ENCODE measurements at places on chromosomes 13 and 19.
A peak's percentile ranks its signal among the peaks of the same experiment; 100 is the strongest.

DNA sequence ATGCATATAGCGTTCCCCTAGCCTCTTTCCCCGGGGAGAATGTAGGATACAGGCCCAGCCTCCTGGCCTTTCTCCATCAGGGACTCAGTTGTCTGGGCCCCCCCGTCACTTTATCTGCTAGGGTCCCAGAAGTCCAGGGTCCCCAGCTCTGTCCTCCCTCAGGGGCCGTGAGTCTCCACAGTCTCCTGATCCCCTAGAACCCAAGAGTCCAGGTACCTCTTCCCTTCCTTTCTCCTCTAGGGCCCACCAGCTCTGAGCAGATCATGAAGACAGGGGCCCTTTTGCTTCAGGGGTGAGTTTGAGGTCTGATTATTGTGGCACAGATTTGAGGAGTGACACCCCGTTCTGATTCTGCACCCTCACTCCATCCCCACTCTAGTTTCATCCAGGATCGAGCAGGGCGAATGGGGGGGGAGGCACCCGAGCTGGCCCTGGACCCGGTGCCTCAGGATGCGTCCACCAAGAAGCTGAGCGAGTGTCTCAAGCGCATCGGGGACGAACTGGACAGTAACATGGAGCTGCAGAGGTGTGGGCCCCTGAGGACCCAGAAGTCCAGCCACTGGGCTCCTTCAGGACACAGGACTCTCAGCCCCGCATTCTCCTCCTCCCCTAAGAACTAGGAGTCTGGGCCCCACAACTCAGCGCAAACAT lies 758 bp downstream of the BAX start:
- no peak for DNase-seq

- DNase-seq, result no peak
Measured at GRCh38 chr13:112142401-112142930, 75.5 kb downstream of the SOX1 start.

- DNase-seq, result no peak
Measured at GRCh38 chr13:29529754-29530153, 65.7 kb downstream of the SLC7A1 start.

- no peak for DNase-seq
Measured at GRCh38 chr13:51761643-51762350, 42.2 kb downstream of the DHRS12 start.

- DNase-seq, result peak; percentile 29
Measured at GRCh38 chr13:85497652-85498051, 301.6 kb downstream of the SLITRK6 start.

DNA sequence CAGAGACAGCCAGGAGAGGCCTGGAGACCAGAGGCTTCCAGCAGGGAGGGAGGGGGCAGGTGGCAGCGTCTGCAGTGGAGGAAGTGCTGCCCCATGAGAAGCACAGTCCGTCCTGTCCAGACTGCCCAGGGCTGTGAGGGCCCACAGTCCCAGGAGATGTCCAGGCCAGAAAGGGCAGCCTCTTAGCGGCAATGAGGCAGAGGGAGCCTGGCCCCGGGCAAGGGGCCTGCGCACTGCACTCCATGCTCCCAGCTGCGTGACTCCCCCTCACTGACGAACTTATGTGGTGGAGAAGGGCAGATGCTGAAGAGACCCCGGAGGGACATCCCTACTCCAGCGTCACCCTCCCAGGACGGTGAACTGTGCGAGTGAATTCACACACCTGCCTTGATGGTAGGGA lies 115.3 kb downstream of the SOX1 start:
- no peak for DNase-seq

GRCh38 chr13:36130552-36131221 lies 495 bp downstream of the DCLK1 start:
- DNase-seq, result no peak

DNA sequence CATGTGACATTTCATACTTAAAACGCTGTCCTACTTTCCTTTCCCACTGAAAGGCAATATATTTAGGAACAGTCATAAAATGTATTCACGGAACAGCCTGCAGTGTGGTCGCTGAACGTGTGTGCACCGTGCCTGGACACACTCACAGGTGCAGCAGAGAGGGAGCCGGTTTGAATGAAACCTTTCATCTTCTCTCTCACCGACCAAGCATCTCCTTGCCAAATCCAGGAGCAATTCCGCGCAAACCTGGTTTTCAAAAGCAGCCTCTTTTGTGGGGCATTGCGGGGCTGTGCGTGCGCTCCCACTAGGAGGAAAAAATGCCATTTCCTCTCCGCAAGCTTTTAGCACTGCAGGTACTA lies 1.0 kb downstream of the DCLK1 start:
- DNase-seq, result no peak

- DNase-seq, result no peak
Measured at GRCh38 chr13:67184247-67184646, 45.9 kb downstream of the PCDH9 start.

DNA sequence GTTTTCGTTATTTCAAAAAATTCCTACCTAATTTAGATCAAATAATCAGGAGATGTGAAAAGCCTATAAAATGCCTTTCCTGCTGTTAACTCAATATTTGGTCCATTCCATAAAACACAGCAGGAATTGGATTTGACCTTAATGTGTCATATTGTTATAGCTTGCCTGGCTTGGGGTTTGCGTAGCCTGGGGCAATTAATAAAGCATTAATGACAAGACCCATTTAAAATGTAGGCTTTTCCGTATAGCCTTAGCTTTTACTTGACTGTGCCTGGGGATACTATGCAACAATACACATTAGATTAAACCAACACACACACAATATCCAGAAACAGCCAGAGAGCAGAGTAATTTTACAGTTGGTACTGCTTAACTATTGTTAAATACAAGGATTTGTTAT lies 117.2 kb upstream of the MAB21L1 start:
- DNase-seq, result no peak

- DNase-seq, result peak; percentile 32
Measured at GRCh38 chr19:40974633-40975037, 16.4 kb upstream of the CYP2B6 start.

GRCh38 chr13:90032313-90032712 lies 1315.2 kb upstream of the MIR17HG start:
- no peak for DNase-seq

DNA sequence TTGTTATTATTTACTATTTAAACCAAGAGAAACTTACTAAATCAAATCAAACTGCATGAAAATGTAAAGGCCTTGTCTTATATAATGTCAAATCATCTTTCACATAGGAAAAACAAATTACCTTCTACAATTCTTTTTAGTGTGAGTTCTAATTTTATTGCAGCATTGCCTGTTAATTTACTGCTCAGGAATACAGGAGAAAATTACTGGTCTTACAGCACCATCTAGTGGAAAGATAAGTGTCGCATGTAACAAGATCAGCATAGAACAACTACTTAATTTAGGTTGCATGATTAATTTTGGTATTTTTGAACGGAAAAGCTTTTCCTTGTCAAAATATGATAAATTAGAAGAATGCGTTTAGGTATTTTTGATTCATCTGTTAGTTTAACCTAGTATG lies 502.7 kb downstream of the UQCRFS1 start:
- peak; percentile 41 for DNase-seq

- no peak for DNase-seq
Measured at GRCh38 chr13:113443991-113444390, 9.3 kb downstream of the ADPRHL1 start.

DNA sequence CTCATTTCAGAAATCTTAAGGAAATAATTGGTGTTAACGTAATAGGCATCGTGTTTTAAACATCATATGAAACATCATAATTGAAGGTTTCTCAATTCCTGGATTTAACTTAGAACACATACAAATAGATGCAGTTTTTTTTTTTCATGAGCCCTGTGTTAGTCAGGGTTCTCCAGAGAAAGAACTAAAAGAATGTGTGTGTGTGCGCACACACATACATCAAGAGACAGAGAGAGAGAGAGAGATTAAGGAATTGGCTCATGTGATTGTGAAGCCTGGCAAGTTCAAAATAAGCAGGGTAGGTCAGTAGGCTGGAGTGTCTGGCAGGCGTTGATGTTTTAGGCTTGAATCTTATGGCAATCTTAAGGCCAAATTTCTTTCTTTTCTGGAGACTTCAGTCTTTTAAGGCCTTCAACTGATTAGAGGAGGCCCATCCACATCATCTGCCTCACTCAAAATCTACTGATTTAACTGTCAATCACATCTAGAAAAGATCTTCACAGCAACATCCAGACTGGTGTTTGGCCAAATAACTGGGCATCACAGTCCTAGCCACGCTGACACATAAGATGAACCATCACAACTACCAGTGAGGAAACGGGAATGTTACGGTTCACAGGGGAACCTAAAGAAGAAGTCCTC lies 25.2 kb downstream of the SPATA13 start:
- no peak for DNase-seq

GRCh38 chr13:111082240-111082639 lies 32.9 kb upstream of the ARHGEF7 start:
- no peak for DNase-seq

DNA sequence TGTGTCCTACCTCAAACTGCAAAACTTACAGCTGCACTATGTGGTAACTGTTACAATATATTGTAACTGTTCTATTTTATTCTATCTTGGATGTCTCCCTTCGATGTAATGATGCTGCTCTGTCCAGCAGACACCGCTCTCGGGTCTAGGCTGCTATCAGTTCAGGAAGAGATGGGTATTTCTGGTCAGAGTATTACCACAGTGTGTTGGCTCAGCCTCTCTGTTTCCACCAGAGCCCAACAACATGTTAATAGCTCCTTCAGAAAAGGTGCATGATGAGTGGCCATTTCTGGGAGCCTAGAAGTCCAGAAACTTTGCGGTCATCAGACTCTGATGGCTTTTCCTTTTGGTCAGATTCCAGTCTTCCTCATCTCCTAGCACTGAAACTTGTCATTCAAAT lies 35.9 kb upstream of the IGFL1 start:
- DNase-seq, result no peak

- no peak for DNase-seq
Measured at GRCh38 chr13:61880578-61881283, 465.1 kb upstream of the PCDH20 start.

GRCh38 chr13:114263578-114263977 lies 17.8 kb upstream of the UPF3A start:
- no peak for DNase-seq

- no peak for DNase-seq
Measured at GRCh38 chr19:35756377-35757230, at the start of gene HSPB6. TSS of gene HSPB6 (minus strand) at chr19:35757029. CDS start at chr19:35757008, 21 bp downstream.

GRCh38 chr13:75544681-75545330 lies 4.8 kb upstream of the UCHL3 start:
- no peak for DNase-seq

DNA sequence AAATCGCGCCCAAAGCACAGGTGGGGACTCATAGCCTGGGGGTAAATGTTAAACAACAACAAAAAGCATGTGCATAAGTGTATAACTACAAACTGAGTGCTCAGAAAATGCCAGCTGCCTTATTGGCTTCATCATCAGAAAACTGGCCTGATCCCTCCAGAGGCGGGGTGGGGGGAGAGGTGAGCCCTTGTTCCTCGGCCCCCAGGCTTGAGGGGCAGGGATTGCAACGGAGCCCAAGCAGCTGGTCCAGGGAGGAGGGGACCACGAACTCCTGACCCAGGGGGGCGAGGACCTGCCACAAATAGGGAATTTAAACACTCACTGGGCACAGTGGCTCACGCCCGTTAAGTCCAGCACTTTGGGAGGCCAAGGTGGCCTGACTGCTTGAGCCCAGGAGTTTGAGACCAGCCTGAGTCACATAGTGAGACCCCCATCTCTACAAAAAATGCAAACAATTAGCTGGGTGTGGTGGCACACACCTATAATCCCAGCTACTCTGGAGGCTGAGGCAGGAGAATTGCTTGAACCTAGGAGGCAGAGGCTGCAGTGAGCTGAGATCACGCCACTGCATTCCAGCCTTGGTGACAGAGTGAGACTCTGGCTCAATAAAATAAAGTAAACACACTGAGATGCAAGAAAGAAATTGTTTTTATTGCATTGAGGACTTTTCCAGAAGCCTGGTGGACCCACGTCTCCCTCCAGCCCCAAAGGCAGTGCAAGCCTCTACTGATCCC lies 8.7 kb downstream of the SIRT6 start:
- DNase-seq, result no peak

DNA sequence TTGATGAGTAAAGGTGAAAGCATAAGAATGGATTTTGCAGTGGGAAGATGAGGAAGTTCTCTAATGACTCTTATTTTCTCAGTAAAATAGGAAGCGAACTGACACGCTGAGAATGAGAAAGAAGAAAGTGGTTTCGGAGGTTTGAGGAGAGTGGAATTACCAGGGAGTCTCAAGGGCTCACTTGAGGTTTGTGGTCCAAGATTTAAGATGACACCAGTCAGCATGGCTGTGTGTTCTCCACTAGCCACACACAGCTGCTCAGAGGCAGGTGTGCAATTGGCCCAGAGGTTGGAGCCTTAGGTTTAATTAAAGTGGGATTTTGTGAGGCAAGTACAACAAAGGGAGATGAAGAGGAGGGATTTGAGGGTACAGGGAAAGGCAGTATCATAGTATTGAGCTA lies 99.6 kb upstream of the NBEA start:
- DNase-seq, result no peak

DNA sequence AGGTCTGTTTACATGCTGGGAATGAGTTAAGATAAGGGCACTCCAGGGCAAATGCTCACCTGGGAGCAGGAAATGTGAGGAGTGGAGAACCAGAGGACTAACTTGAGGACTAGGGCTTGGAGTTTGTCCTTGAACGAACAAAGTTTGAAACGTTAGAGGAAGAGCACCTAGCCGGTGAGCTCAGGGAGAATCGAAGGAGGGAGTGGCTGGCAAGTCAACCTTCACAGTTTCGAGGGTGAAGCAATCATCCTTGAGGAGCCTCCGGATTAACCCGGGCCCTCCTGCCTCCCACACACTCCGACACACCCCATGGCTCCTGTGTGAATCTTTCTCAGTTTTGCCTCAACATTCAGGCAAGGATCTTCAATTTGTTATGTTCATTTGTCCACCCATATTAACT lies 58.6 kb downstream of the LMO7 start:
- DNase-seq, result no peak

DNA sequence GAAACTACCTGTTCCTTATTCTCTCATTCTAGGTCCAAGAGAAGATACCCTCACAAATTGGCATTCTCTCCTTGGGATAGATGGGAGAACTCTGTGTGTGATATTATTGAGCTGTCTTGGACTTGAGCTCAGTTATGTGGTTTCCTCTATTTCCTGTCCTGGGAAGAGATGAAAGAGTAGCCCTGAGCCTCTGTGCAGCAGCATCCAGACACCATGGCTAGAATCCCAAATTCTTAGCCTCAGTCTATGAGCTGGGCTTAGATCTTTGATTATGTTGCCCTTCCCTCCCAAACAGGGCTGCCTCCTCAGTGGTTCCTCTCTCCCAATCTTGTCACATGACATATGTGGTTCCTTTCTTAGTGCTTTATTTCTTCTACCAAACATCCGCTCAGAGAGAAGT lies 290.7 kb downstream of the SPRY2 start:
- DNase-seq, result no peak
